ENCODE measurements at places on chromosomes 4 and X. TPM values are rescaled to one million over a fixed set of nuclear protein-coding genes. Genes with fewer than 3 reads are reported as not detected.

DNA sequence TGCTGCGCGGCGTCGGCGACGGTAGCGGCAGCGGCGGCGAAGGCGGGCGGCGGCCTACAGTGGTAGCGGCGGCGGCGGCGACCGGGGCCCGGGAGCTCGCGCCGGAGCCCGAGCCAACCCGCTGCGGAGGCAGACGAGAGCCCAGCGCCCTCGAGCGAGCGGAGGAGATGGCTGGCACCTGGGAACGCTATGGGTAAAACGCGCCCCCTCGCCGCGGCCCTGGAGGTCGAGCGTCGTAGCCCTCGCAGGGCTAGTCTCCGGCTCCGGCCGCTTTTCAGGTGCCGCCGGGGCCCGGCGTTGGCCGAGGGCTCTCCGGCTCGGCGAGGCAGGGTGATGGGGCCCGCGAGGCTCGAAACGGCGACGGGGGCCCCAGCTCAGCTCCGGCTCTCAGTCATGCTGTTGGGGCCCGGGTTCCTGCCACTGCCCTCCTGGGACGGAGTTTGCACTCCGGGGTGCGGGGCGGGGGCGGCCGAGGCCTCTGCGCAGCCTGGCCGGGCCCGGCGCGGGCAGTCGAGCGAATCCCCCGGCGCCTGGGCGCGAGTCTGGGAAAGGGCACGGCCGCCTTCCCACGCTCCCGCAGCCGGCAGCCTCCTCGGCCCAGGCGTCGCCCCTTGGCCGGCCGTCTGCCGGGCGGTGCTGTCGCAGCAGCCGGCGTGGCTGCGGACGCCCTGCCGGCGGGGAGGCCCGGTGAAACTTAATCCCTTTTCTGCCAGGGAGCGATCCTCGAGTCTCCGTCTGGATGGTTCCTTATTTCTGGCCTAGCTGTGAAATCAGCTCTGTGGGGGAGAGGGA, 768 bp downstream of the MID2 start:
- DNase-seq = peak; percentile 66

DNA sequence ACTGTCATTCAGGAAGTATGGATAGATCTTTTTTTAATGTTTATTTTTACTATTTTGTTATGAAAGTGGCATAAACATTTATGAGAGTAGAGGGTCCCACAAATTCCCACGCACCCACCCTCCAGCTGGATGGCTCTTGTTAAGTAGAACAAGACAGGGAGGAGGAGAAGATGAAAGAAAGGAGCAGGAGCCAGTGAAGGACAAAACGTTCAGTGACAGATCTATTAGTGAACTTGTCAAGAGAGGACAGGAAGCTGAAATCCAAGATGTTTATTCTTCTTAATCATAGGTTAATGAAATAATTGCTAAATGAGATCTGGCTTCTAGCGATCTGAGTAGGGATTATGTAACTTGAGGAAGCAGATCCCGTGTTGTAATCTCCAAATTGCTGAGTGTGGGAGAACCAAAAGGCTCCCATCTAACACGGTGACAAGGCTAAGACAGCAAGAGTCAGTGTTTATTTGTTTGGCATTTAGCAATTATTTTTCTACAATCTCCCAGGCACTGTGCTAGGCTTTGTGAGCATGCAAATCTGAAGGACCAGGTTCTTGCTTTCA, 162.5 kb downstream of the SHROOM3 start:
- DNase-seq = no peak

- DNase-seq = peak; percentile 43
Measured at GRCh38 chr4:69749771-69750170, 10.6 kb downstream of the SULT1B1 start.

DNA sequence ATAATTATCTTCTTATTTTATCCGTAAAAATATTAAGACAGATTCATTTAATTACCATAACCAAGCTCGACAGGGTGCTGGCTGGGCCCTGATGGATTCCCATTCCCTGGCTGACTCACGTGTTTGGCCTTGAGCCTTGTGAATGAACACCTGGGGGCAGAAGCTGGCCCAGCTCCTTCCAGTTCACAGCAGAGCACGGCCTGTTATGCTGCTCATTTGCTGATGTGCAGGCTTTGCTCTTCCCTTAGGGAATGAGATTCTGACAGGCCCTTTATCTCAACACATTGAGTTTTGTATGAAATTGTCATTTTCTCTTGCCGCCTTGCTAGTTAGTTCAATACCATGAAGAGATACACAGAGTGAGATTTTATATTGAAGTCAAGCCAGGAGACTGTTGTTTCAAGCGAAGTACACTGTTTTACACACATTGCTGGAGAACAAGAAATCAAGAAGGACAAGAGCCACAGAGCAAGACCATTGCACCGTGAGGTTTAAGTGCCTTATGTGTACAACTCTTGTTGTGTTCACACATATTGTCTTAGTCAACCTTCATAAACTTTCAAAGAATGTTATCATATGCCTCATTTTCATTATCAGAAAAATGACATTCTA, 1583.3 kb downstream of the STIM2 start:
- no peak for DNase-seq

DNA sequence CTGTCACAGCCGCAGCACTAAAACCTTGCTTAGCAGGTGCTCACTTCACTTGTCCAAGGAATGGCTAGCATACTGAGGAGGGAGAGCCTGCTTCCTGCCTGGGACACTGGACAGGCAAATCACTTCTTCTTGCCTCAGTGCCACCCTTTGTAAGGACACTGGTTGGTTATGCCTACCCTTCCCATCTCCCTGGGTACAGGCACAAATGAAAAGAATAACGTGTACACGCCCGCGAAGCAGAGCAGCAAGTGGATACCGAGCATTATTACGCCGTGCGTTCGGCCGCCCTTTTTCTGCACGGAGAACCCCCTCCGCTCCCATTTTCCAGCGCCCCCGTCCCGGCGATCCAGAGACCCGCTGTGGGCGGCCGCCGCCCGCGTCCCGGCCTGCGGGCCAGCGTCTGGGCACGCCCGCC, 338 bp upstream of the KLHL2 start:
- DNase-seq = peak; percentile 35

GRCh38 chr4:49044270-49044669, 58.2 kb downstream of the CWH43 start:
- no peak for DNase-seq

DNA sequence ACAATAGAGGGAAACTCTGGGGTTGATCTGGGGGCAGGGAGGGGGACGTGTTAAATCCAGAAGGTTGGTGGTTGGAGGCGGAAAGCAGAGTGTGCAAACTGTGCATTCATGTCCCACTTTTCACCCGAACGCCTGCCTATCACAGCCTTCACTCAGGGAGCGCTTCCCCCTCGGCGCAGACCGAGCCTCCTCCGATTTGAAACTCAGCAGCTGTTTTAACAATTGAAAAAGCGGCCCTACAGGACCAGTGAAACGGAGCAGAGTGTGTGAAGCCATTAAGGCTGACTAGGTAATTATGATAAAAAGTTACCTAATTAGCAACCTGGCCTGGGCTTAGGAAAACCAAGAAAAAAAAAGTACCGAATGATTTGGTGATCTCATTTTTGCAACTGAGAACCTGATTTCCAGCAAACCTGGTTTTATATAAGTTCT, 685 bp upstream of the NDNF start:
- no peak for DNase-seq

DNA sequence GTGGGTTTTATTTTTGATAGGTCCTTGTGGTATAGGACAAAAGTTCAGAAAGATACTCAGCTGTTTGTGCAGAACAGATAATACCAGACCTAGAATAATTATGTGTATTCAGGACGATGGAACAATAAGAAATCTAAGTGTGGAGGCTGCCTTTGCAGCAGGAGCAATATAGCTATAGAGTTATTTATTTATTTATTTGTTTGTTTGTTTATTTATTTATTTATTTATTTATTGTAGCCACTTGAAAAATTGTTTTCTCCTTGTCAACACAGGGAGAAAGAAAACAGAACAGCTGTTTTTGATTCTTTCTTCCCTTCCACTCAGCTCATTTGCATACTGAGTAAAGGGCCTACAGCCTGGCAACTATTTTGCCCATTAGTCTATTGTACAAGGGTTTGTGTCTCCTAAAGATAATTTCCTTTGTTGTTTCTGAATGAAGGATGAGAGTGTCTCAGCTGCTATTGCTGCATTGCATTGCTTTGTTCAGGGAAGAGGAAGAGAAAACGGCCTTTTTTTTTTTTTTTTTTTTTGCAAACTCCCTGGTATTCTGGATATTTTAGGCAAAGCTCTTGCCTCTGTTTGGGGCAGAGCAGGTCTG, 56.0 kb upstream of the ESX1 start:
- no peak for DNase-seq

- no peak for DNase-seq
Measured at GRCh38 chr4:80594701-80595100, 259.2 kb downstream of the CFAP299 start.

DNA sequence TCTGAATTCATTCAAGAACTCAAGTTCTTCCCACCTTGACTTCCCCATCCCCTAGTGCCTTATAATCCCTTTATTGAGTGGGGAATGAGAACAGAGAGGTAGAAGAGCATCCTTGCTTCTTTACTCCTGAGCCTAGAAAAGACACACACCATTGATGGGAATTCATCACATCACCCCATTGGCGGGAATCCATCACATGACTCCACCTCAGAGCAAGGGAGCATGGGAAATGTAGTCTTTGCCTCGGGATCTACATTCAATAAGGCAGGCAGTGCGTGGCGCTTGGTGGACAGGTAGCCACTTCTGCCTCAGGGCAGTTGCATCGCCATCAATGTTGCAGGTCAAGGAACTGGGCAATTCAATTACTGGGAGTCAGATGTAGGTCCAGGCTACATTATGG, 50.7 kb downstream of the MXRA5 start:
- DNase-seq = no peak

GRCh38 chr4:98657531-98658286, 702 bp downstream of the TSPAN5 start:
- DNase-seq = peak; percentile 75

DNA sequence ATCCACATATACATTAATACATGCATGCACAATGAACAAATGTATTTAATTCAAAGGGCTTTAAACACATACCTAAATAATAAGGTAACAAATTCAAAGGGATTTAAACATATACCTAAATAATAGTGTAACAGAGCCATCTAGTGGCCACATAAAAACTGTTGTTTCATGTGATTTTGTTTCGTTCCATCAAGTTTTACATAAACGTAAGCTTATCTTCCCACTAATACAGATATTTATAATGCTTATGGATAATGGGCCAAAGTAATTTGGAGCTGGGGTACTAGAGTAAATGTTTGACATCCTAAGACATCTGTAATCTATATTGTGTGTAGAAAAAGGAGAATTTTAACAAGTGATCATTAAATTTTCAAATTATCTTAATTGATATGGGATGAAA, 82.3 kb downstream of the PRSS12 start:
- DNase-seq = peak; percentile 79

- no peak for DNase-seq
Measured at GRCh38 chr4:26991057-26991456, 130.4 kb downstream of the STIM2 start.

DNA sequence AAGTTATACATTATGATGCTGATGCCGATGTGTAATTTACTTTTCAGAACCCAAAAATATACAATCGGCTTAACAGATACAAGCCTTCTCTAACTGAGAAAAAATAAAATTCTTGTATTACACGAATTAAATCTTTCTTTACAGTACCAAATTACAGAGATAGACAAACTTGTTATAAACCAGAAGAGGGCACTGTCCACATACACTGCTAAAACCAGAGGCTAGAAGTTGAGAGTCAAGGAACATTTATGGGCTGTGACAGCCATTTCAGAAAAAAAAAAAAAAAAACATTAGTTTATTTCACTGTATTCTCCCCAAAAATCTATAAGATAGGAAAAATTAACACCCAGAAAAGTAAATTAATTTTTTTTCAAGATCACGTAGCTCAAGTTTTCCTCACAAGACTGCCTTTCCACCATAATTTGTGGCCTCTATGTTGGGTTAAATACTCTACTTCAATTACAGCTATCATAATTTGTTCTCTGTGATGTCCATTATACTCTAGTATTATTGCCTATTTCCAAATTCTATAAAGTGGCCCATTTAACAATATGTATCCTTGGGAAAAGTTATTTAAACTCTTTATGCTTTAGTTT, 12.0 kb downstream of the EREG start:
- DNase-seq = peak; percentile 58

- DNase-seq = no peak
Measured at GRCh38 chrX:130084631-130085237, 25.6 kb downstream of the ELF4 start.

DNA sequence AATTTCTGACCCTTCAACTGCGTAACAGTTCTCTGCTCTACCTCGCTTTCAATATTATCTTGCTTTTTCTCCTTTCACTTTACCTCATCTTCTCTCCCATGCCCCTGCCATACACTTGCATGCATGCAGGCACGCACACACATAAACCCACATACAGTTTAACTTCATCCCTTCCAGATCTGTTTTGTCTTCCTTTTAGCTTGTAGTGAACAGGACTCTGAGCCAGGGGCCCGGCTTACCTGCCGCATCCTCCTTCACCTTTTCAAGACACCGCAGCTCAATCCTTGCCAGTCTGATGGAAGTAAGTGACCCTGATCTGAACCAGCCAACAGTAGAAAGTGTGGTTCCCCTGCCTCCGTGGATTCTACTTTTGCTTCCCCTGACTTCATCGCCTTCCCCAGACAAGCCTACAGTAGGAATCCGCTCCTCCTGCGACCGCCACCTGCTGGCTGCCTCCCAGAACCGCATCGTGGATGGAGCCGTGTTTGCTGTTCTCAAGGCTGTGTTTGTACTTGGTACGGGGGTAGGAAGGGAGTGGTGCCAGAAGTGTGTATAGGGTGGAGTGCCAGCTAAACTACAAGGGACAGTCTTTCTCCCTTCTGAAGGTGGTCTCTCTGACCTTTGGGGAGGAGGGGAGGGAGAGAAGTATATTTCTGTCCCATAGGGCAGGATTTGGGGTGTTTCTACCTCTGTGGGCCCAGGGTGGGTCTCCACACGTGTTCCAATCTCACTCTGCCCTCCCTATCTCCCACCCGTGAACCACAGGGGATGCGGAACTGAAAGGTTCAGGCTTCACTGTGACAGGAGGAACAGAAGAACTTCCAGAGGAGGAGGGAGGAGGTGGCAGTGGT, 10.7 kb downstream of the MED12 start:
- peak; percentile 42 for DNase-seq

GRCh38 chr4:120919358-120919757, 3.2 kb downstream of the PRDM5 start:
- no peak for DNase-seq

- no peak for DNase-seq
Measured at GRCh38 chr4:5114950-5115349, 63.7 kb downstream of the STK32B start.

- DNase-seq = no peak
Measured at GRCh38 chr4:163284304-163284703, 48.1 kb downstream of the NPY1R start.

DNA sequence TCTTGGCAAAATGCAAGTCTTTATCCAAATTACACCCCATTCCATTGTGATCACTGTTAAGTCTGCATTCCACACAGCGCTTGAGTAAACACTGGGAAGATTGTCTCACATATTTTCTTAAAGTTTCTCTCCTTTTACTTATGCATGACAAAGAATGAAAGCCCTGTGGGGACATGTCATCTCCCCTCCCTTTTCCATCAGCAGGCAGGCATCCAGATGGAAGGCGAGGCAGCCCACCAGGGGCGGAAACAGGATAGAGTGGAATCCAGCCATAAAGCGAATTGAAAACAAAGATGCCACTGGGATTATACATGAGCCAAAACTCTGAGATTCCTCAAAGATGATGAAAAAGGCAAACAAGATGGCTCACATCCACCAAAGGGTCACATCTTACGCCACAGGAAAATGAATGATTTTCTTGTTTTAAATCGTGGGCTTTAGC, 78.2 kb downstream of the AFAP1 start:
- DNase-seq = peak; percentile 99

The ZNF732 gene
- 0.33 TPM for total RNA-seq

The SOX3 gene
- total RNA-seq = not detected

The NDST4 gene
- not detected for total RNA-seq

The RNF212 gene
- 0.66 TPM for total RNA-seq

The PNCK gene
- total RNA-seq = 0.26 TPM

The CXCL11 gene
- total RNA-seq = not detected

The FAM133A gene
- total RNA-seq = 0.17 TPM

The PRRG3 gene
- 1.0 TPM for total RNA-seq
